Pancreas (tissue), 10 donors: ENCODE measurements at places on chromosomes 4 and X. TPM values are rescaled to one million over a fixed set of nuclear protein-coding genes. Genes with fewer than 3 reads are reported as not detected.

DNA sequence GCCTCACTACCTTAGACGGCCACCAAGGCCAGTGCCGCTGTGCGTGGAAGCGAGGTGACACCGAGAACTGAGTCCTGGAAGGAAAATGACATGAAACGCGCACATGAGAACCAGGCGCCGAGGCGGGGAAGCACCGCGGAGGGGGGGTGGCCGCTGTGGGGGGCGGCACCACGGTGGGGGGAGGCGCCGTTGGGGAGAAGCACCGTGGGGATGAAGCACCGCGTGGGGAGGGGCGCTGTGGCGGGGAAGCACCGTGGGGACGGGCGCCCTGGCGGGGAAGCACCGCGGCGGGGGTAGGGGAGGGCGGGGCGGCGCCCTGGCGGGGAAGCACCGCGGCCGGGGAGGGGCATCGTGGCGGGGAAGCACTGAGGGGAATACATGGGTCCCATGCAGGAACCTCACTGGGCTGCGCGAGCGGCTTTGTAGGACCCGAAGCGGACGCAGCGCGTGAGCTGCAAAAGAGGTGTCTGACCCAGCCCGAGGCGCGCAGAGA is 28.0 kb downstream of the PPP2R3B start:
- H3K27me3 ChIP-seq: no peaks in the 10 kb centered on the region
- no peak overlapping the region for H3K27ac ChIP-seq
- no peak overlapping the region for H3K4me3 ChIP-seq
- H3K4me1 ChIP-seq: no peaks in the 10 kb centered on the region
- DNase-seq: no peak
- H3K36me3 ChIP-seq: no peaks in the 10 kb centered on the region

SAGE1 gene
- not detected for total RNA-seq

DNA sequence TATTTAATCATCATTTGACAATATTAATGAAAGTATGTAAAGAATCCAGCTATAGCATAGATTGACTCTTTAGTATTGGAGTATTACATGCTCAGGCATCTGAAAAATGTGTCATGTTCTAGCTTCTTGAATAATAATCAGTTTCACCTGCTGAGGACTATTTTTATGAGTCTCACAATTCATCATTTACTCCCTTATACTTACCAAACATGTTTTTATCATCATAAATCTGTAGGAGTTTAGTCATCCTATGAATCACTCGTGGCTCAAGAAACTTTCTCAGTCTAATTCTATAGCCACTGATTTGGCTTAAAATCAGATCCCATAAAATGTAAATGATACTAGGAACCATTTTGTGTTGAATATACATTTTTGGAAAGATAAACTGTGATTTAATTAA is 1616.1 kb downstream of the C4orf33 start:
- H3K4me1 ChIP-seq: no peaks in the 10 kb centered on the region
- H3K27ac ChIP-seq: no peak overlapping the region
- no peaks in the 10 kb centered on the region for H3K36me3 ChIP-seq
- no peaks in the 10 kb centered on the region for H3K27me3 ChIP-seq

DNA sequence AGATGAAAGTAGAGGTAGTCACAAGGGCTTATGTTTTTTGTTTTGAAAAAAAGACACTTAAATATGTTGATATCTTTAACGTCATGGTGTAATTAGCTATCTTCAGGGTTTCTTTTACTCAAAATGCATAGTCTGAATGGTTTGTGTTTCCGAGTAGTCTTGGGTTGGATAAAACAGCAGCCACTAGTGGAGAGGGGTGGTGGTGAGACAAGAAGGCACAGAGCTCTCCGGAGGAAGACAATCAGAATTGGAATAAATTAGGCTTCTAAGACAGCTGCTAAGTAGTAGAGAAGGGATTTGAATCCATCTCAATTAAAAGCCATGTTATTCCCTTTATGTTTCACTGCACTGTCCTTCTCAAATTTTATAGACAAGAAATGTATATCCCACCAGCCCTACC is 240.4 kb upstream of the VEGFC start:
- H3K4me1 ChIP-seq: no peaks in the 10 kb centered on the region
- H3K36me3 ChIP-seq: no peaks in the 10 kb centered on the region
- no peaks in the 10 kb centered on the region for H3K27me3 ChIP-seq

C4orf36 gene
- 0.64 TPM for total RNA-seq

DNA sequence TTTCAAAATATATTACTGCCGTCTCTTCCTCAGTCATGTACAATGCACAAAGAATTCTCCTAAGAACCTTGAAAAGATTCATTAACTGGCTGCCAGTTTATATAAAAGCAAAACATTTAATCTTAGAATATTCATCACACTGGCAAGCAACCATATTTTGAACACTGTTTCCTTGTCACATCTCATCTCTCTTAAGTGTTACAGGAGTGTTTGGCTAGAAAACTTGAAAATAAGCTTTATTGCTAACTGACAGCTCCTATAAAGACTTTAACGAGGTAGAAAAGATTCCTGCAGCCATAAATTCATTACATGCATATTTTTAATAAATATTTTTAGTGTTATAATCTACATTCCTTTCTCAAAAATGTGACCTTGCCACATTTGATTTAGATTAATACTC is 149.6 kb downstream of the AFAP1 start:
- DNase-seq: no peak
- no peaks in the 10 kb centered on the region for H3K36me3 ChIP-seq
- H3K27me3 ChIP-seq: no peaks in the 10 kb centered on the region
- H3K4me1 ChIP-seq: no peaks in the 10 kb centered on the region
- no peak overlapping the region for H3K27ac ChIP-seq

TMPRSS11D gene
- total RNA-seq: not detected

- H3K4me1 ChIP-seq: no peaks in the 10 kb centered on the region
- H3K4me3 ChIP-seq: no peak overlapping the region
- H3K36me3 ChIP-seq: no peaks in the 10 kb centered on the region
- DNase-seq: no peak
- no peaks in the 10 kb centered on the region for H3K27me3 ChIP-seq
Observed at GRCh38 chr4:57710053-57710452, 599.9 kb upstream of the IGFBP7 start.

- H3K36me3 ChIP-seq: no peaks in the 10 kb centered on the region
- DNase-seq: no peak
- no peaks in the 10 kb centered on the region for H3K27me3 ChIP-seq
- no peaks in the 10 kb centered on the region for H3K4me1 ChIP-seq
- no peak overlapping the region for H3K4me3 ChIP-seq
Observed at GRCh38 chr4:97374526-97374925, 768.8 kb downstream of the STPG2 start.

DNA sequence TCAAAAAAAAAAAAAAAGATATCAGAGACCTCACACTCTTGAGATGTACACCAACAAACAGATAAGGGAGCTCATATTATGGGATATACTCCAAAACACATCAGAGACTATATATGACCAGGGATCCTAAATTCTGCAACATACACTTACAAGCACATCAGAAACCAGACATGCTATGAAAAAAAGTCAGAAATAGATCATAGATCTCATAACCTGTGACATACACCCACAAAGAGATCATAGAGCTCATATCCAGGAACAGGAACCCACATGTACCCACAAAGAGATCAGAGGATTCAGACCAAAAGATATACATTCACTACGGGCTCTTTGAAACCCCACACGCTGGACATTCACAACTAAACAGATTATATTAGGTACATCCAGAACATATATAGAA is 30.1 kb downstream of the SUV39H1 start:
- H3K36me3 ChIP-seq: no peaks in the 10 kb centered on the region
- no peak overlapping the region for H3K4me3 ChIP-seq
- H3K27ac ChIP-seq: no peak overlapping the region
- peaks cover 11% of the 10 kb centered on the region for H3K27me3 ChIP-seq

- H3K36me3 ChIP-seq: no peaks in the 10 kb centered on the region
- no peak overlapping the region for H3K4me3 ChIP-seq
- peaks cover 3% of the 10 kb centered on the region for H3K27me3 ChIP-seq
- DNase-seq: no peak
Observed at GRCh38 chrX:100085846-100086245, 324.2 kb downstream of the PCDH19 start.

GRCh38 chr4:47858006-47858405 is 20.1 kb upstream of the CORIN start:
- no peaks in the 10 kb centered on the region for H3K27me3 ChIP-seq
- DNase-seq: no peak
- H3K4me1 ChIP-seq: no peaks in the 10 kb centered on the region
- no peak overlapping the region for H3K27ac ChIP-seq
- H3K4me3 ChIP-seq: no peak overlapping the region

- no peak overlapping the region for H3K27ac ChIP-seq
- DNase-seq: no peak
- H3K36me3 ChIP-seq: no peaks in the 10 kb centered on the region
- peaks cover 49% of the 10 kb centered on the region for H3K27me3 ChIP-seq
- H3K4me3 ChIP-seq: no peak overlapping the region
- H3K4me1 ChIP-seq: peaks cover 19% of the 10 kb centered on the region
Observed at GRCh38 chr4:112513971-112514646, 1.9 kb downstream of the NEUROG2 start.

DNA sequence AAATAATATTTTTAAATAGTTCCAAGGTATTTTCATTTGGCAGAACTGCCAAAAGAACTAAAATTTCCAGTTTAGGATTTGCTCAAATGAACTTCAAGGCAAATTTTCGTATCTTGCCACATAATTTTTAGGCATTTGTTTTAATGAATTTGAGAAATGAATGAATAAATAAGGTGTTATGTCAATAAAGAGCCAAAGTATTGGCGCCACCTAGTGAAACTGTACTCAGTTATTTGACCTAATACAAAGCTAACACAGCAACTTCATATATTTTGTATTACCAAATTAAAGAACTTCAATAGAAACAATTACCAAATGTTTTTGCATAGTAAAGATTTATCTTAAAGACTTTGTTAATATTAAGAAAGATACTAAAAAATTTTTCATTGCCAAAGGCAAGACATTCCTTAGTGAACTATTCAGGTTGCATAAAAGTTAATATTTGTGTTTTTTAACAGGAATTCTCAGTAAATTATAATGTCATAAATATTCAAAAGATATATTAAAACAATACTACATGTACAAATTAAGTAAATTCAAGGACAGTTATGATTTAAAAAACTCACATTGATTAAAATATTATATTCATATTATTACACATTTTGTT is 50.3 kb downstream of the STPG2 start:
- H3K4me3 ChIP-seq: no peak overlapping the region
- no peak overlapping the region for H3K27ac ChIP-seq
- H3K27me3 ChIP-seq: no peaks in the 10 kb centered on the region
- no peaks in the 10 kb centered on the region for H3K4me1 ChIP-seq
- no peak for DNase-seq
- H3K36me3 ChIP-seq: no peaks in the 10 kb centered on the region

AFF2 gene
- total RNA-seq: 0.42 TPM

DNA sequence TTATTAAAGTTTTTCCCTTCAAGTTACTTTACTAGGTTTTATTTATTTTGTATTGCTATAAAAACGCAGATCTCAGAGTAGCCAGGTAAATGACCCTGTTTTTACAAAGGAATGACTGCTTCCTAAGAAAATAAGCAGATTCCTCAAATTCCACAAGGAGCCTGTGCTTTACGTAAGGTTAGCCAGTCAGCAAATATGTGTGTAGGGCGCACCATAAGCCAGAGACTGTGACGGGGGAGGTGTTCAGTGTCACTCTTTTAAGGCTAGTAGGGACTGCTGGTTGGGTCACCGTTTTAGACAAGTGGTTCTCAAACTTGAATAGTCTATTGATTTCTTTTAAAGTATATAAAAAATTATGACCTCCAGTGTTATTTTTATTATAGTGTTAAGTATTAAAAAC is 119.9 kb downstream of the ANK2 start:
- H3K4me3 ChIP-seq: no peak overlapping the region
- DNase-seq: no peak
- H3K4me1 ChIP-seq: no peaks in the 10 kb centered on the region
- no peaks in the 10 kb centered on the region for H3K27me3 ChIP-seq
- H3K27ac ChIP-seq: no peak overlapping the region

DACH2 gene
- total RNA-seq: 0.14 TPM

- H3K4me3 ChIP-seq: no peak overlapping the region
- DNase-seq: no peak
- H3K4me1 ChIP-seq: no peaks in the 10 kb centered on the region
- no peaks in the 10 kb centered on the region for H3K27me3 ChIP-seq
Observed at GRCh38 chr4:909821-910220, 22.3 kb downstream of the GAK start.

DNA sequence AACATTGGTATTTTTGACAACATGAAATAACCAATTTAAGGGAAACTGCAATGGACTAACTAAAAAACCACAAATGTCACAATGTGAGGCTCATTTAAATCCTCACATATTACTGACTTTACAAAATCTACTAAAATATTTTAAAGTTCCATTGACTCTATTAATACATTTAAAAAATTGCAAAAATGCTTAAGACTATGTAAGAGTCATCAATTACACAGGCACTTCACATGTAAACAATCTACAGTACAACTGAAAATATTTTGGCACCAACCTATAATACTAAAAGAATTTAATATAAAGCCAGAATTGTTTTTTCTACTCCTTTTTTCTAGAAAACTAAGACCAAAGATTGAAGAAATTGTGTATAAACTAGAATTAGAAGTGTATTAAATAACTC is 76.8 kb upstream of the RBMXL3 start:
- H3K4me3 ChIP-seq: no peak overlapping the region
- no peak for DNase-seq
- peaks cover 10% of the 10 kb centered on the region for H3K27me3 ChIP-seq
- no peaks in the 10 kb centered on the region for H3K4me1 ChIP-seq
- H3K36me3 ChIP-seq: no peaks in the 10 kb centered on the region

DNA sequence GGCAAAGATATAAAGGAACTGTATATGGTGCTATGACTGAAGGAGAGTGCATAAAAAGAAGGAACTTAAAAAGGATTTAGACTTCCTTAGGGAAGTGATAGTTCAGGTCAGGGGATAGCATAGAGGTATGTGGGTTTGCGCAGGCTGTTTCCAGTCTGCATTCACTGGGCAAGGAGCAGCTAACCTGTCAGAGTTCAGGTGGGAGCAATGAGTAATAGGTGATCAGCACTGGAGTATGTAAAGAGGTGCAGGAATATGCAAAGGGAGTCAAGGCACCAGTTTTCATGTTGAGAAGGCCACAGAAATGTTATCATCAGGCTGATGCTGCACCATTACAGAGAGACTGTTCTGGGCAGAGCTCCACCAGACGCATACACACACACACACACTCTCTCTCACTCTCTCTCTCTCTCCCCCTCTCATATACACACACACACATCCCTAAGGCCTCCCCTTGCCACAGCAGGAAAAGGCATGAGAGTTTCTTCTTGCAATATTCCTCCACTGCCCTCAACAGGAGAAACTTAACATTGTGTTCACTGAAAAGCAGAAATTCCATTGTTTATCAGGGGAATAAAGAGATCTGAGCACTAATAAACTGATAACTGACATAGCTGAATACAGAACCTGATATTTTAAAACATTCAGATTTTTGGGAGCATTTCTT is 256.4 kb upstream of the GRID2 start:
- H3K36me3 ChIP-seq: no peaks in the 10 kb centered on the region
- DNase-seq: no peak
- no peak overlapping the region for H3K4me3 ChIP-seq
- no peaks in the 10 kb centered on the region for H3K27me3 ChIP-seq
- no peaks in the 10 kb centered on the region for H3K4me1 ChIP-seq

DNA sequence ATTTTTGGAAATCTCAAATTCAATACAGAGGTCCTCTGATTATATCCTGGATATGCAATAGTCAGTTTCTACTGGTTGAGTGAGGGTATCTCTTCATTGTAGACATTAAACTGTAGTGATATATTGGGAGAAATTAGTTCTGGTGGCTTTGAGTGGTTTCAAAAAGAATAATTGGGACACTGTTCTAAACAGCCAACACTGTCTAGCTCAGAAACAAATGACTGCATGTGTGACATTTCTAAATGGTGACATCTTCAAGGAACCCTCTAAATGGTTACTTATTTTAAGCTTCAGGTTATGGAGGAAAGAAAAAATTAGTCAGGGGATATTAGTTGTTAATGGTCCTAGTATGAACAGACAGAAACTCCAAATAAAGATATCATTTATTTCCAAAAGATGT is 186.2 kb downstream of the LARP7 start:
- H3K4me3 ChIP-seq: no peak overlapping the region
- DNase-seq: no peak
- no peaks in the 10 kb centered on the region for H3K4me1 ChIP-seq
- no peaks in the 10 kb centered on the region for H3K27me3 ChIP-seq
- H3K27ac ChIP-seq: no peak overlapping the region
